ENCODE measurements at places on chromosomes 1 and 21.
A peak's percentile ranks its signal among the peaks of the same experiment; 100 is the strongest.

GRCh38 chr1:239233626-239234025, 152.7 kb upstream of the CHRM3 start:
- DNase-seq: peak; percentile 4

GRCh38 chr1:109792056-109792831, 28.5 kb upstream of the EPS8L3 start:
- no peak for DNase-seq

- DNase-seq: no peak
Observed at GRCh38 chr1:25126562-25126961, 105.7 kb downstream of the SYF2 start.

- peak; percentile 42 for DNase-seq
Observed at GRCh38 chr1:38000529-38001455, 4.5 kb downstream of the FHL3 start.

GRCh38 chr1:50105433-50105832, 3.3 kb upstream of the ELAVL4 start:
- no peak for DNase-seq

GRCh38 chr1:5670590-5671350, 321.5 kb downstream of the NPHP4 start:
- DNase-seq: no peak

GRCh38 chr1:33294071-33295010, 26.6 kb downstream of the A3GALT2 start:
- no peak for DNase-seq

DNA sequence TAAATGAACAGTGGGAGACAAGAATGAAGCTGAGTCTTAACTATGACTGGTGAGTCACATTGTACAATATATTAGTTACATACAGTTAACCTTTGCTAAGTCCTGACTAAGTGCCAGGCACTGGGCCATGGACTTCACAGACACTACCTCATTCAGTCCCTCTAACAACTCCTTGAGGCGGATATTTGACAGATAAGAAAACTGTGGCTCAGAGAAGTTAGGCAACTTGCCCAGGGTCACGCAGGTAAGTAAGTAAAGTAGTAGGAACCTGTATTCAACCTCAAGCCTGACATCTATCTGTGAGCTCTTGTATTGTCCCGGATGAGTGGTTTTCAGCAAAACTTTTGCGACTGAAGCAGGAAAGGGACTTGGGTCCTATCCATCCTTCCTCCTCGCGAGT, 62.1 kb downstream of the GNG12 start:
- DNase-seq: no peak

- peak; percentile 36 for DNase-seq
Observed at GRCh38 chr1:28449904-28450303, 55.9 kb upstream of the RCC1 start.

DNA sequence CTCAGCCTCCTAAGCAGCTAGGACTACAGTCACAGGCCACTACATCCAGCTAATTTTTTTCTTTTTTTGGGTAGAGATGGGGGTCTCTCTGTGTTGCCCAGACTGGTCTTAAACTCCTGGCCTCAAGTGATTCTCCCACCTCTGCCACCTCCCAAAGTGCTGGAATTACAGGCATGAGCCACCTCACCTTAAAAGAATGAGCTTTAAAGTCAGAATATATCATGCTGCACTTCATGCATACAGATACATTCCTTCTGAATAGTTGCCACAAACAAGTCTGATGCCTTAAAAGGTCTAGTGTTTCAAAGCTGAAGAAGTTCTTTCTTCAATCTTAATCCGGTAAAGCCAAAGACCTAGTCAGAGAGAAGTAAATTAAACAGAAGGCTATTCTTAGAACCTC, 23.8 kb upstream of the CPLANE2 start:
- DNase-seq: no peak

GRCh38 chr1:182391028-182391361, 595 bp downstream of the GLUL start:
- DNase-seq: no peak

DNA sequence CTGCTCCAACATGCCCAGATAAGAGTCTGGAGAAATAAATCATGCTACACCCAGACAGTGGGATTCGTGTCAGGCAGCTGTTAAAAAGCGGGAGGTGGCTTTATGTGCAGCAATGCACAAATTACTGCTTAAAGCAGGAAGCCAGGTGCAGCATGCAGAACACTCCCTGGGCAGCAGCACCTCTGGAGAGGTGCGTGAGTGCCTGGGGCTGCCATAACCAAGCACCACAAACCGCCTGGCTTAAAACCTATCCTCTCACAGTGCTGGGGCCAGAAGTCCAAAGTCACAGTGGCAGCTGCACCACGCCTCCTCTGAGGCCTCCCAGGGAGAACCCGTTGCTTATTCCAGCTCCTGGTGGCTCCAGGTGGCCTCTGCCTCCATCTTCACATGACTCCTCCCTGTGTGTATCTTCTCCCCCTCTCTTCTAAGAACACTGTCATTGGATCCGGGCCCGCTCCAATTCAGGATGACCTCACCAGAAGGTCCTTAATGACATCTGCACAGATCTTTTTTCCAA, 115.6 kb downstream of the SIK1 start:
- DNase-seq: no peak
